ENCODE measurements at places on chromosomes 4 and X. TPM values are rescaled to one million over a fixed set of nuclear protein-coding genes. Genes with fewer than 3 reads are reported as not detected.

DNA sequence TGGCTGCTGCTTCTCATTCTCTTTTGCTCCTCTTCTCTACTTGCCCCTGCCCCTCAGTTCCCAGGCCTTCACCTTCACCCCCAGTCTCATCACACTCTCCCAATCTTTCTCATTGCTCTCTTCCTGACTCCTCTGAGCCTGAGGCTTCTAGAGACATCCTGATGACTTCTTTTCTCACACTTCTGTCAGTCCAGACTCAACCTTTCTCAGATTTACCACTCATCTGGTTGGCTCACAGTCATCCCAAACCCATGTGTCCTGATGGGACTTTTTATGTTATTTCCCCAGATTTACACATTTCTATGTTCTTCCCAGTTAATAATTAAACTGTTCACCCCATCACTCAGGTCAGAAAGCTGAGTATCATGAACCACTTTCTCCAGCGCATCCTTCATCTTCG is 68.0 kb downstream of the TMA16 start:
- no peak overlapping the region for H3K27ac ChIP-seq
- H3K4me1 ChIP-seq, result no peaks in the 10 kb centered on the region
- no peaks in the 10 kb centered on the region for H3K27me3 ChIP-seq
- no peaks in the 10 kb centered on the region for H3K36me3 ChIP-seq
- no peak for DNase-seq

Gene NPY2R
- total RNA-seq, result 6.5 TPM

Gene NUDT11
- 5.0 TPM for total RNA-seq

Gene MAGEB1
- not detected for total RNA-seq
